ENCODE measurements at places on chromosomes 6 and 20.

GRCh38 chr20:16111172-16111832 is 461.9 kb downstream of the KIF16B start:
- DNase-seq: no peak

DNA sequence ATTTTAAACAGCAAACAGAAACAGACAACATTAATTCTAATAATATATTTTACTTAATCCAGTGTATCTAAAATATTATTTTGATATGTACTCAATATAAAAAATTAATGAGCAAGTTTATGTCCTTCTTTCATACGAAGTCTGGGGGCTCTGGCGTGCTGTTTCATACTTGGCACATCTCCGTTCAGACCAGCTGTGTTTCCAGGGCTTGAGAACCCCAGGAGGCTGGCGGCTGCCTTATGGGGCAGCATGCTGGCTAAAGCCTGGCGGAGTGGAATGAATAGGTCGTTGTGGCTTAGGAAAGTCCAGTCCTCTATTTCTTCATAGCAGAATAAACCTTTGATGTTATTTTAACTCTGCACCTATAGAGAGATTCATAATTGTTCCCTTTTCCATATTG is 43.3 kb downstream of the DUSP22 start:
- DNase-seq: no peak

DNA sequence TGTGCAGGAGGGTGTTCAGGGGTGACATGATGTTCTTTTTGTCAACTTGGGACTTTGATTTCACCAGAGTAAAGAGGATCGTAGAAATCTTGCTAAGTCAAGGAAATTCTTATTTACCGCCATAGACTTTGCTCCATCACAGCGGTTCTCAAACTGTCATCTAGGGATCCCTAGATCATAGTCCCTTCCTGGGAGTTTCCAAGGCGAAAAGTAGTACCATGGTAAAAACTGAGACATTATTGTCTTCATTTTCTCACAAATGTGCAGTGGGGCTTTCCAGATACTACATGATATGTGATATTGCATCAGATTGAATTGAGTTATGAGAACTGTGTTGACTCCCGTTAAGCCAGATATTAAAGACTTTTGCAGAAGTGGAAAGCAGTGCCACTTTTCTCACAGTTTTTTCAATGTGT is 79.7 kb downstream of the JARID2 start:
- DNase-seq: no peak

GRCh38 chr20:8228315-8228714 is 96.2 kb downstream of the PLCB1 start:
- DNase-seq: no peak

GRCh38 chr6:137150072-137150471 is 23.4 kb downstream of the IL22RA2 start:
- DNase-seq: no peak

DNA sequence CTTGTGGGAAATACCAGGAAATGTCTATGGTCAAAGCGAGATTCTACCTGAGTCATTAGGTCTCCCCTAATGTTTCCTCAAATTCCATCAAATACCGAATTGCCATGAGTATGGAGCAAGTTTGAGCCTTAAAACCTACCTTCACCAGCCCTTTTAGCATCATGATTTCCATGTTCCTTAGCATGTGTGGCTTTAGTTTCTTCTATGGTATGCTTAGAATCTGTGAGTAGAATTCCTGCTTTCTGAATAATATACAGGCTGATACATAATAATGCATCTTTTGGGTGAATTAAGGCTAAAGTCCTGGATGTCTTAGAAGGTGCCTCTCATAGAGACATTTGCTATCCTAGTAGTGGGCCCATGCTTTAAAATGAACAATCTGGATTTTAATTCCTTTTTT is 32.0 kb downstream of the TSPYL4 start:
- DNase-seq: no peak

DNA sequence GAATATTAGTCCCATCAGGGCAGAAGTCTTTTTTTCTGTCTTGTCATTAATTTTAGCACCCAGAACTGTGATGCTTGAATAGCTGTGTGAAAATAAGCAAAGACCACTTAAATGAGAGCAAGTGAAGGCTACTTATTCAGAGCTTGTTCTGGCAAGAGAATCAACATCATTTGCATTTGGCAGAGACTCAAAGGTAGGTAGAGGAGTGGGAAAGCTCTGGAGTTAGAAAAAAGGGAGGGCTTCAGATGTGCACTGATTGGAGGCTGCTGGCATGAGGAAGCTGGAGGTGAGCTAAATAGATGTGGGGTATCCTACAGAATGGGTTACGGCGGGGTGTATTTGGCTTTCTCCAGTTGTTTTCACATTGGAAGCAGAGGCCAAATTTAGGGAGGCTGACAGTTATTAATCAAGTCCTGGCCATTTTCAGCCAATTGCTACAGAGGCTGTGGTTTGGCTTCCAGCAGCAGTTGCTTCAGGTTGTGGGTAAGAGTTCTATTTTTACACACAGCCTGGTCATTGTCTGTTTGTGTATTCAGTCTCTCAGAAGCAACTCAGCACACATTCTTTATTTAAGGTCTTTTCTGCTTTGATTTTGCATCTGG is 254.3 kb downstream of the BTBD3 start:
- DNase-seq: peak; percentile 29

Measured in NCI-H526 treated with DMSO at 0.1 percent for 48 hours (cell line).